ENCODE measurements at places on chromosomes 6 and 20.

DNA sequence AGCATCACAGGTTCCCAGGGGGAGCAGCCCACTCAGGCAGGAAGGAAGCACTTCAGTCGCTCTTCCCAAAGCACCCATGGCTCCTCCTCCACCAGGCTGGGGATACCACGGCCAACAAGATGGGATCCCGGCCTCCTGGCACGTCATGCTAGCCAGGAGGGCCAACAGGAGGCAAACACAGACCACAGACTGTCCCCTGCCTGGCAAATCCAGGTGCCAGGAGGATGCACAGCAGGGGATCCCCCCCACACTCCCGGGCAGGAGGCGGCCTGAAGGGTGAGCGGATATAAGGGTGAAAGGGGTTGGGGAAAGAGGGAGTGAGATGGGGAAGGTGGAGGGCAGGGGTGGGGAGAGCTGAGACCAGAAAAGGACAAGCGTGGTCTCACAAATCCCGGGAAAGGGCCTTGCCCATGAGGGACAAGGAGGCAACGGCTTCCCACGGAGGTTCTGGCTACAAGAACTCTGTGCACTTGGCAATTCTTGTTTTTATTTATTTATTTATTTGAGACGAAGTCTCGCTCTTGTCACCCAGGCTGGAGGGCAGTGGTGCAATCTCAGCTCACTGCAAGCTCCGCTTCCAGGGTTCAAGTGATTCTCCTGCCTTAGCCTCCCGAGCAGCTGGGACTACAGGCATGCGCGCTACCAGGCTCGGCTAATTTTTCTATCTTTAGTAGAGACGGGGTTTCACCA, 7.2 kb downstream of the PXDC1 start:
- DNase-seq: no peak

DNA sequence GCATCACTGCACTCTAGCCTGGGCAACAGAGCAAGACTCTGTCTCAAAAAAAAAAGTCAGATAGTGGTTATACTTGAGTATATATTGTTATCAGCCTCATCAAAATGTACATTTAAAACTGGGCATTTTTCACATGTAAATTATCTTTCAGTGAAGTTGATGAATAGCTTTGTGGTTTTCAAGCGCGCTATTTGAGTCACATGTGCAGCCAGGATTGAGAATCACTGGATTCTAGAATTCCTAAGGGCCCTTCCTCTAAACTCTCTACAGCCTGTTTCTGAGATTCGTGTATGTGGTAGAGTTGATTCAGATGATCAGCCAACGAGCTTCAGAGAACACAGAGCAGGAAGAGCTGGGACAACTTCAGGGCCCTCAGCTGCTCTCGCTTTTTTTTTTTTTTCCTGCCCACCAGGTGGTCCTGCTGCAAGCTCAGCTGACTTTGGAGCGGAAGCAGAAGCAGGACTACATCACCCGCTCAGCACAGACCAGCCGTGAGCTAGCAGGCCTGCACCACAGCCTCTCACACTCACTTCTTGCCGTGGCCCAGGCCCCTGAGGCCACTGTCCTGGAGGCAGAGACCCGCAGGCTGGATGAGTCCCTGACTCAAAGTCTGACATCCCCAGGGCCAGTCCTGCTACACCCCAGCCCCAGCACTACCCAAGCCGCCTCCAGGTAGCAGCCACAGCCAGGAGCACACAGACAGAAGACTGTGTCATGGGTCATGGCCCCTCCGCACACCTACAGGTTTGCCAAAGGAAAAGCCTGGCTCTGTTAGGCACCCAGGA, 18.3 kb downstream of the C20orf173 start:
- DNase-seq: no peak

DNA sequence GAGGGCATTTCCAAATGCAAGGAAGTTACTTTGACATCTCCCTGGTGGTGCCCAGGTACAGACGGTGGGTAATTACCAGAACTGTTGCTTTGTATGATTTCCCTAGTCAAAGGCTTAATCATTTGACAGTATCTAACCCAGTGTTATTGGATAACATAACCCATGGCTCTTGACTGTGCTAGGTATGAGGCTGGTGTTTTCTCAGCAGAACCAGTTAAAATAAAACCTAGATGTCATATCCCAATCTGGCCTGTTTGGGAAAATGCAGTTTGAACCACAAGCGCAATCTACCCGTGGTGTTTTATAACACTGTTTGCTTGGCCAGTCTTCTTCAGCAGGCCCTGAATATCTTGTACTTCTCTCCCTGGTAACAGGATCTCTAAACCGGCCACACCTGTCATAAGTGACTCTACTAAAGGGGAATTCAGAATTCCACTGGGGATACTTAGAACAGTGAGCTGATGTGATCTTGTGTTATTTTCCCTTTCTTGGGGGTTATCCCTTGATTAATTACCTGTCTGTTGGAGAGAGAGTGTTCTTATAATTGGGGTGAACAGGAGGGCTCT, 32.8 kb downstream of the PPP1R14C start:
- DNase-seq: no peak

- DNase-seq: no peak
Measured at GRCh38 chr6:25487012-25487411, 165.0 kb upstream of the SCGN start.

- no peak for DNase-seq
Measured at GRCh38 chr6:15491255-15491985, 171.4 kb downstream of the DTNBP1 start.

- DNase-seq: no peak
Measured at GRCh38 chr6:25756382-25757363, 2.1 kb downstream of the SLC17A4 start.

- DNase-seq: no peak
Measured at GRCh38 chr6:135813401-135813800, 38.1 kb upstream of the PDE7B start.

Measured in left colon (tissue), 2 donors.